ENCODE measurements at places on chromosomes 5 and 9.

DNA sequence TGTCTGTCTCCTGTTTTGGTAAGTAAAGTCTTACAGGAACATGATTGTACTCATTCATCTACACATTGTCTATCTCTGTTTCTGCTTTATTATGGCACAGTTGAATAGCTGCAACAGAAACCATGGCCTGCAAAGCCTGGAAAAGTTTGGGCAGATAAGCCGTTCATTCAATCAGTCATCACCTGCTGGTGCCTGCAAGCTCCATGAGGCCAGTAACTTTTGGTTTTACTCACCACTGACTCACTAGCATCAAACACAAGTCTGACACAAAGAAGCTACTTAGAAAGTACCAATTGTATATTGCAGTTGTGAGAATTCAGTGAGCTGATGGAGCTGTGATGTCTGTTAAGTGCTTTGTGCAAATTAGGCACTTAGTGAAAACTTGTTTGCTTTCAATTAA lies 373.6 kb upstream of the SGCD start:
- no peak for DNase-seq

DNA sequence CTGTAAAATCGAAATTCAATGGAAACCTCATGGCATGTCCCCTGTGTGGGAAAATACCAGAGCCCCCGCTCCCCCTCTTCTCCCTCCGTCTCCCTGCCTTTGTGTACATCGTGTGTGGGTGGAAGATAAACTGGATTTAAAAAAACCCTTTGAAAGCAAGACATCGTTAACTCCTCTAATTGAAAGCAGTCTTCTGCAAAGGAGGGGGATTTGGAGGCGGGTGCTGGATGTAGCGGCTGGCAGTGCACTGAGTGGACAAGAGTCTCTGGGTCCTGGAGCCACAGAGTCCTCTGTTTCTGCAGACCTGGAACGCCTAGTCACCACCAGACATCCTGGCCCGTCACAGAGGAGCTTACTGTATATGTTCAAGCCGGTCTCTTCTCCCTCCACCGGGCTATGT lies 169.4 kb downstream of the PAPPA start:
- DNase-seq = no peak

DNA sequence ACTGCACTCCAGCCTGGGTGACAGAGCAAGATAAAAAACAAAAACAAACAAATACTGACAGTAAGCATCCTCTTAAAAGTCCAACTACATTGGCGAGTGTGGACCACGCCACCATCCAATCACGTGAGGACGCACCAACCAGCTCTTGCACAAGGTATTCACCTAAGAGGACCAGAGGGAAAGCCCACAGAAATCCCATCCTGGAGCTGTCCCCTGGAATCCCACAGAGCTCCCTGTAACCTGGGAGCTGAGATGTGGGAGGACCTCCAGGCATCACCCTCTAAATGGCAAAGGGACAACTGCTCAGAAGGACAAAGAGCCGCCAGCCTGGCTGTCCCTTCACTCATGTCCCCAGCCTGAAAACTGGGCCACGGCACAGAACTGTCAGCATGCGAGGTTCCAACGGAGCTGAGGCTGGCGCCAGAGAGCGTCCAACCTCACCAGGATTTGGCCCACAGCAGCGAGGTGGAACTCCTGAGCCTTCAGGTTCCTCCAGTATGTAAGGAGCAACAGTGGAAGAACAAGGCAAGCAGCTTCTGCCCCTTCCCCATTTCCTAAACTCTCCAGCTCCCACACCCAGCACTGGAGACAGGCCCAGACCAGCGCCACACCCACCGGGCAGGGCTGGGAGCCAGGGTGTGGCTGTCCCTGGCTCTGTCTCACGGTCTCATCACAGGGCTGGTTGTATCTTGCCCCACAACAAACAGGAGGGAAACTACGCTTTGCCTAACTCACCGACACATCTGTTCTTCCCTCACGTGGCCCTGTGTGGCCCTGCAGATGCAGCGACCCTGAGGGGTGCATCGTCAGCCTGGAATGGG lies 15.2 kb downstream of the IPPK start:
- DNase-seq = no peak

GRCh38 chr9:85024374-85024773 lies 354.8 kb downstream of the NTRK2 start:
- DNase-seq = no peak

DNA sequence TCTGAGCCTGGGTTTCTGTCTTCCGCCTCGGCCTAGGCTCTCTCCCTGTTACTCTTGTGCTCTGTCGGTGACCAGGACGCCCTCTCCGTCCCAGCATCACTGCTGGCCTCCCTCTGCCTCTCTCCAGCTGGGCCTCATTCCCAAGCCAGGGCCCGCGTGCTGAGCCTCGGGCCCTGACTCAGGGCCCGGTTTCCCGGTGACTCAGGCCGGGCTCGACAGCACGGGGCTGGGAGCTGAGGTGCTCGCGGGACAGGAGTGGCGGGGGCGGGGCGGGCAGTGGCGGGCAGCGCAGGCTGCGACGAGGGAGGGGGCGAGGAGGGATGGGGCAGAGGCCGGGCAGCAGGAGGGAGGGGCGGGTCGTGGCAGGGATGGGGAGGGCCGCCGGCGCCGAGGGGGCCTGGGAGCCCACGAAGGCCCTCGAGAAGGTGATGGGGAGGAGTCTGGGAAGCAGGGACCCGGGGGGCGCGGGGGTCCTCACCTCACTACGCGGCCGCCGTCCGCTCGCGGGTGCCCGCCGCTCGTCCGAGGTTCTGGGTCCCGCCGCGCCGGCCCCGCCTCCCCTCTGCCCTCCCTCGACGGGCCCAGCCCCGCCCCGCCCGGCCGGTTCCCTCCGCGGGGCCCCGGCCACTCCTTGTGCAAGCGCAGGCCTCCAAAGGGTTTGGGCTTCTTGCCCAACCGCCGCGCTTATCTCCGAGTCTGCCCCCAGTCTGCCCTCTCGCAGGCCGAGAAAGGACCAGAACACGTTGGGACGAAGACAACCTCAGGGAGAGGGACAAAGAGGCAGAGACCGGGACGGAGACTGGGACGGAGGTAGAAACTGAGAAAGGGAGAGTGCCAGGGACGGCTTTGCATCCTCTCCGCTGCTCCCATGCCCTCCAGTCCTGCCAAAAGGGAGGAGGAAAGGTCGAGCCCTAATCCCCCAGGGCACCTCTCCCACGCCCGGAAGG lies at the start of gene ARAP3:
Gene ARAP3, minus strand, starts transcription at position 536 of the 947 bp plus-strand sequence. CDS start 1,744 bp downstream, outside the sequence.
- peak; percentile 12 for DNase-seq

Measured in stimulated activated CD4-positive, alpha-beta T cell treated with anti-CD3 and anti-CD28 coated beads, Interleukin-15, amount 100 ng/mL, for 1 hour (primary cell).